ENCODE measurements at places on chromosomes 16 and 17. TPM values are rescaled to one million over a fixed set of nuclear protein-coding genes. Genes with fewer than 3 reads are reported as not detected.

CACNG1 gene
- total RNA-seq = not detected

GLTPD2 gene
- total RNA-seq = not detected

RDM1 gene
- 0.79 TPM for total RNA-seq

PFN1 gene
- total RNA-seq = 949 TPM

LRRC36 gene
- not detected for total RNA-seq

WSCD1 gene
- 3.2 TPM for total RNA-seq

KCNH6 gene
- not detected for total RNA-seq

Data from gastroesophageal sphincter (tissue), 4 donors.